ENCODE measurements at places on chromosomes 7 and 10. TPM values are rescaled to one million over a fixed set of nuclear protein-coding genes. Genes with fewer than 3 reads are reported as not detected.

BPGM gene
- total RNA-seq, result 7.7 TPM

AIMP2 gene
- 41.1 TPM for total RNA-seq

CPVL gene
- 4.7 TPM for total RNA-seq

HELLS gene
- total RNA-seq, result 22.8 TPM

SPACDR gene
- 0.39 TPM for total RNA-seq

TSPAN13 gene
- 97.7 TPM for total RNA-seq

AKR1D1 gene
- not detected for total RNA-seq

EVX1 gene
- 0.87 TPM for total RNA-seq

MUC3A gene
- total RNA-seq, result 185 TPM

DCLRE1A gene
- 3.7 TPM for total RNA-seq

PDE6C gene
- not detected for total RNA-seq

LIPN gene
- total RNA-seq, result not detected

DNA sequence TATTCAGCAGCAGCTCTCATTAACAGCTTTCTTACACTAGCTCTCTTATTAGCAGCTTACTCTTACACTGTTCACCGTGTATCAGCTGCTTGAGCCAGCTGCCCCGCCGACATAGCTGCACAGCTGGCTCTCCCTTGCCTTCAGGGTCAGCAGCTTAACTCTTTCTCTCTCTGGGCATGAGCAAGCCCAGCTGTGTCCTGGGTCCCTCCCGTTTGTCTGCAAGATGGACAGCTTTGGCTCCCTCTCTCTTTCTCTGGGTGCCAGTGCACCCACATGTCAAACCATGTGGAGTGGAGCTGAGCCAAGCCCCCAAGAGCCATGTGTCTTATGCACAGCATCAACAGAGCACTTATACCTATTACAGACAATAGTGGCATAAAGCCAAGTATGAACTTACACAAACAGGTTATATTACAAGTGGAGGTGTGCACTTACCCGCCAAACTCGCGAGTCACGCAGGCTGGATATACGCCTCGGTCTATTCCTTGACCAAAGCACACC is 35.7 kb upstream of the MTPAP start:
- no peak for DNase-seq

DNA sequence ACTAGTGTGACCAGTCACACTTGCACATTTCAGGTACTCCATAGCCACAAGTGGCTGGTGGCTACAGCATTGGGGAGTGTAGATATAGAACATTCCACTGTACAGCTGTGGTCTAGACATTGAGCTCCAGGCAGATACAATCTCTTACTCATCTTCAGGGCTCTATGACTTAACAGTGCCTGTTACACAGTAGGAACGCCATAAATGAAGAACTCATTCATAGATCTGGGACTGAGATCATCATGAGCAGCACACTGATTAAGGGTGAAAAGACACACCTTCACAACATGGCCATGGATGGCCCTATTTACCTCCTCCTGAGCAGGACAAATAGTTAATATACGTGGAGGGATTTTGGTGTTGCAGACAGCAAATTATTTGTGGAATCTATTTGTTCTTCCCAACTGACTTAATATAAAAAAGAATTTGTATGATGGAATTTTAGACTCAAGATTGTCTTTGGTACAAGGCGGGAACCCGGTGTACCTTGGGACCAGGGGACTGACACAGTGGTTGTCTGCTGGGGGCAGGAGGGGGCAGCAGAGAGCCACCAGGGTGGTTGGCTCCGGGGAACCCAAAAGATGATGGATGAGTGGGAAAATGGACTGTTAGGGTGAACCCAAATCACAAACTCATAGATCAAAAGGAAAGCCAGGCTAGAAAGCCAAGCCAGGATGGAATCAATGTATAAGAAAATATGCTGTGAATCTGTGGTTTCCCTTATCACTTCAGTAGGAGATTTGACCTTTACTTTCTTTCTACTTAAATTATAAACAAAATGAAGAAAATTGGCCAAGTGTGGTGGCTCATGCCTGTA is 24.3 kb upstream of the CPA2 start:
- no peak for DNase-seq

- no peak for DNase-seq
Observed at GRCh38 chr10:99612167-99612831, 7.9 kb downstream of the SLC25A28 start.

GRCh38 chr7:27139334-27140125 is 4.0 kb downstream of the HOXA5 start:
- DNase-seq, result no peak

DNA sequence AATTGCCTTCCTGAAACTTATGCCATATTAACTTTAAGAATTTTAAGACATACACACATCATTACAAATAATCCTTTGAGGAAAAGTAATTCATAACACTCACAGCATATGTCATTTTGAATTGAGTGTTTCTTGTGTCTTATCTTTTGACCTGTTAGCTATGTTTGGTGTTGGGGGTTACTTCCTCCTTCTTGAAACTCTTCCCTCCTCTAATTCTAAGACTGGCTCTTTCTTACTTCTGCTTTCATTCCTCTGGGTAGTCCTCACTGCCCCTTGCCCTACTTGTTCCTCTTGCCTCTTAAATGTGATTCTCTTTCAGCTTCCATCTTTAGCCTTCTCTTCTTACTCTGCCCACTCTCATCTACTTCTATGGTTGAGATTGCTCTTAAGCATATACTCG is 28.3 kb upstream of the PIP4K2A start:
- DNase-seq, result no peak

- DNase-seq, result no peak
Observed at GRCh38 chr7:117995850-117996650, 122.8 kb upstream of the CTTNBP2 start.

DNA sequence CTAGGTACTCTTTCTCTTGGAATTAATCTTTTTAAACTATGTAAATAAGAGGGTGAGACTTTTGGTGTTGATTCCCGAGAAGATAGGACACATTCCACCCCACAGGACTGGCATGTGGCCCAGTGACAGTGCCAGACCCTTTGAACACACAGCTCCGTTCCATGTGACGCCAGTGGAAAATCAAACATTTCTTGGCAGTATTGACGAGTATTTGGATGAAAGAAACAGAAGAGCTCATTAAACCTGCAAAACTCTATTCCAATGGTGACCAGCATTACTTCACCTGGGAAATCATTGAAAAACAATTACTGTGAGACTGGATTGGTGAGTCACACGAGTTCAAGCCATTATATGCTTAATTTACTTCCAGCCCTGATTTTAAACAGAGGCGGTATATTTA is 25.8 kb downstream of the AKR1E2 start:
- DNase-seq, result no peak

GRCh38 chr7:92119213-92119759 is 15.0 kb downstream of the CYP51A1 start:
- no peak for DNase-seq

DNA sequence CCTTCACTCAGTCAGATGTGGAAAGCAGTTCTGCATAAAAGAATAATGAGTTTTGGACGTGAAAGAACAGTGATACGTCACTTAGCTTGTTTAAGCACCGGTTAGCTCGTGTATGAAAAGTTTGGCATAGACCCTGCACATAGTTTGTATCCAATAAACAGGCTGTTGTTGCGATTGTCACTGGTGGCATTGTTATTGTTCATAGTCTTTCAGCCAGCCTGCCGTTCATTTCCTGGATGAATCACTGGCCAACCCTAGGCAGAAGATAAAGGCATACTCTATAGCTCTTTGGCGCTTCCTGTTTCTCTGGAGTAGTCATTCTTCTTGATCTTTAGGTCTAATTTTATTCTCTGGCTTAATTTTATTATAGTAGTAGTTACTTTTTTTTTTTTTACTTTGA is 57.8 kb upstream of the ANKRD30A start:
- no peak for DNase-seq

DNA sequence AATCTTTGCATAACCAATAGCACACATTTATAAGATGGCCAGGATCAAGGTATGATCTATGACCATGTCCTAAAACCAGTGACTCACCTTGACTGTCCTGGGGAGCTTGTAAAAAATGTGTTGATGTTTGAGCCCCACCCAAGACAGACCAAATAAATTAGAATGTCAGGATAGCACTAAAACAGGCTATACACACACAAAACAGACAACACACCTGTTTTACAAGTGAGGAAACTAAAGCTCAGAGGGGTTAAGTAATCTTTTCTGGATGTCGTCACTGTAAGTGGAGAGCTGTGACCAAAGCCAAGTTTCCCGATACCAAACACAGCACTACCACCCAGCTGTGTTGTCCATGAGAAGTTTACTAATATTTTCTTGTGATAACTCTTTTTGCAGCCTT is 84.5 kb downstream of the AVL9 start:
- DNase-seq, result no peak

DNA sequence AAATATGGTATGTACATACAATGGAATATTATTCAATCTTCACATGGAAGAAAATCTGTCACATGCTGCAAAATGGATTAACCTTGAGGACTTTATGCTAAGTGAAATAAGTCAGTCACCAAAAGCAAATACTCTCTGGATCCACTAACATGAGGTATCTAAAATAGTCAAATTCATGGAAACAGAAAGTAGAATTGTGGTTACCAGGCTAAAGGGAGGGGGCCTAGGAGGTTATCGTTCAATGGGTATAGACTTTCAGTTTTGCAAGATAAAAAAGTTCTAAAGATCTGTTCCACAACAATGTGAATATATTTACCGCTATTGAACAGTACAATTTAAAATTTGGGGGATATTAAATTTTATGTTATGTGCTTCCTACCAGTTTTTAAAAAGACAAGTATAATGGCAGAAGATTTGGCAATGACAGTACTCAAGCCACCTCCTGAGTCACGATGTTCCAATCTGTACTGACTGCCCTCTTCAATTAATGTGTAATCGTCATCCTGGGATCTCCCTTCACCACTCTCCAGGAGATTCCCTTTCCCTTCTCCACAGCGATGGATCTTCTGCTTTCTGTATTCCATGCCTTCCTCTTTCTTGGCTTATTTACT is 32.3 kb upstream of the IL6 start:
- DNase-seq, result no peak

DNA sequence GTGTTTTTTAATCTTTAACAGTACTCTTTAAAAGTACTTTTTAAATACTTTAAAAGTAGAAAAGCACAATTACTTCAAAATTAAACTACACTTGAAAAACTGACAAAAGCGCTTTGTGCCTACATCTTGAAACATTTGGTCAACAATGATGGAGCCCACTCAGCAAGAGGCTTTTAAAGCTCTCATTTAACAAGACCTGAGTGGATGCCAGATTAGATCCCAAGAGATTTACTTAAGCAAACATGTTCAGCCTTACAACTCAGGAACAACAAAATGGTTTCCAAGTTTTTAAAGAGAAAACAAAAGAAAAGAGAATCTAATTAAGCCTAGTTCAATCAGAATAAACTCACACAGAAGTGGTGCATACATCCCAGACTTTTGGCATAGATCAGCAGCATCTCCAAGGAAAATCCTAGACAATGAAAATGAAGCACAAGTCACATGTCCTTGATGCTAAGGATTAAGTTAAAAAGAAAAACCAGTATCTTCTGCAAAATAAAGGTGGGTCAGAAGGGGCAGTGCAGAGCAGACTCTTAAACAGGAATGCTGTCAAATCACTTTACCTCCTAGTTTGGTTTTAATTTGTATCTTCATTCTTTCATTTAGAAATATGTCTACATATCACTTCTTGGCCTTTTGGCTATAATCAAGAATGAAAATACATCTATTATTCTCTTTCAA is 26.2 kb downstream of the HIBADH start:
- no peak for DNase-seq

DNA sequence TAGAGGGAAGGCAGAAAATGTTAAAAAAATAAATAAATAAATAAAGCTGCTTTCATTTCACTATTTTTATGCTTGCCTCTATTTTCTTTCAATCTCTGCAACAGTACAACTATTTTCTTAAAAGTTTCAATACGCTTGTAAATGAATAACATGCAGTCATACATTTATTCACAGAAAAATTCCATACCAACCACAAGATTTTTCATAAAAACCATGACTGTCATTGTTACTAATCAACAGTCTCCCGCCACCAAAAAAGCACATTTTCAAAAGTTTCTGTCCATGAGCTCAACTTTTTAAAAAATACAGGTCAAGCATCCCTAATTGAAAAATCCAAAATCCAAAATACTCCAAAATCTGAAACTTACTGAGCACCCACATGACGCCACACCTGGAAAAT is 5.3 kb downstream of the PARD3 start:
- no peak for DNase-seq

DNA sequence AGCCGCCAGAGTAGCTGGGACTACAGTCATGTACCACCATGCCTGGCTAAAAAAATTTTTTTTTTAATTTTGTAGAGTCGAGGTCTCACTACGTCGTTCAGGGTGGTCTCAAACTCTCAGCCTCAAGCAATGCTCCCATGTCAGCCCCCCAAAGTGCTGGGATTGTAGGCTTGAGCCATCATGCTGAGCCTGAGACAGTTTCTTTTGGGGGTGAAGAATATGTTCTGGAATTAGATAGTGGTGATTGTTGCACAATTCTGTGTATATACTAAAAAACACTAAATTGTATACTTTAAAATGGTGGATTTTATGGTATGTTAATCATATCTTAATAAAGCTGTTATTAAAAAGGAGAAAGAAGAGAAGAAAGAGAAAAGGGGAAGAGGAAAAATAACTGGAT is 1.5 kb downstream of the CUZD1 start:
- DNase-seq, result no peak

GRCh38 chr7:69095127-69095526 is 503.1 kb upstream of the AUTS2 start:
- DNase-seq, result no peak

DNA sequence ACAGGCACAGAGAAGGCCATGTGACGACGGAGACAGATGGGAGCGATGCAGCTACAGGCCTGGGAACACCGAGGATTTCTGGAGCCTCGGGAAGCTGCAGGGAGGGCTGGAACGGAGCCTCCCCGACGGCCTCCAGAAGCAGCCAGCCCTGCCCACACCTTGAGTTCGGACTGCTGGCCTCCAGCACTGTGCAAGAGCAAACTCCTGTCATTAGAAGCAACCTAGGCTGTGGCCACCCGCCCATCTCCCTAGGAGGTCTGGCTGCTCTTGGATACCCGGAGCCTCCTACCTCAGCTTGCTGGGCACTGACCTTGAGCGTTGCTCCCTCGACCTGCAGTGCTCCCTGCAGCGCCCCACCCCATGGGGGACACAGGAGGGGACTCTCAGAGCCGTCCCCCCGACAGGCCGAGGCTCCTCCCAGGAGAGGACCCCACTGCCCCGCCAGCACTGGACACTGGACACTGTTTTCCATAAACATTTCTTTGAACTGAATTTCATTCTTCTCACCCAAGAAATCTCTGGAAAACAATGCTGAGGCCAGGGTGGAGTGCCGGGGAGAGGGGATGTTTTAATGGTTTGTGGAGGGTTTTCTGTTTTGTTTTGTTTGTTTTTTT is 22.5 kb upstream of the TNRC18 start:
- DNase-seq, result no peak
